ENCODE measurements at places on chromosomes 6 and 20.
A peak's percentile ranks its signal among the peaks of the same experiment; 100 is the strongest.

- DNase-seq: no peak
Observed at GRCh38 chr6:130958468-130958867, 104.6 kb downstream of the EPB41L2 start.

GRCh38 chr6:6901205-6901719, 206.5 kb upstream of the RREB1 start:
- no peak for DNase-seq

DNA sequence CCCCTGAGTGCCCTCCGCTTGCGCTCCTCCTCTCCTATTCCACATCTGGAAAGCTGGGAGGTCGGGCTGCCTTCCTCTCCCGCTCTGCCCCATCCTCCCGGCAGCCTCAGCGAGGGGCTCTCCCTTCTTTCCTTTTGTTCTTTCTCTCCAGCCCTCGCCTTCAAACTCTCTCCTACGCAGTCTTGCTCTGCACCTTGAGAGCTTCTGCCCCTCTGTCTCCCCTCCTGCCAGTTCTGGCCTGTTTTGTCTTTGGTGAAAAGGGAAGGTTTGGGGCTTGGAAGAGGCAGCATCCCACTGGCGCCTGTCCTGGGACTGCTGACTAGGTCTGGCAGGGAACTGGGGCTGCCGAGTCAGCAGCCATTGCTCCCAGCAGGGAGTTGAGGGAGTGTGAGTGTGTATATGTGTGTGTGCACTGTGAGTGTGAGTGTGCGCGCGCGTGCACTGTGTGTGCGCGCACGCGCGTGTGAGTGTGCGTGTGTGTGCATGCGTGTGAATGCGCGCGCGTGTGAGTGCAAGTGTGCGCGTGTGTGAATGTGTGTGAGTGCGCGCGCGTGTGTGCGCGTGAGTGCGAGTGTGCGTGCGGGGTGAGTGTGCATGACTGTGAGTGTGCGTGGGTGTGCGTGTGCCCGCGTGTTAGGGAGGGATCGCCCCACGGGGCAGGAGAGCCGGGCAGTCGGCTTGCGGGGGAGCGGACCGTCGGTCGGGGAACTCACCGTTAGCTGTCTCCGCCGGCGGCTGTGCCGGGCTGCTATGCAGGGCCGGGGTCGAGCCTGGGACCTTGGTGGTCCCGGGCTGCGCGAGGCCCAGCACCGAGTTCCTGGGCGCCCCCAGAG, 523 bp downstream of the CPXM1 start:
- no peak for DNase-seq

GRCh38 chr6:163427498-163428254, 13.2 kb downstream of the QKI start:
- DNase-seq: no peak

GRCh38 chr6:142279350-142280180, 22.2 kb upstream of the ADGRG6 start:
- no peak for DNase-seq

DNA sequence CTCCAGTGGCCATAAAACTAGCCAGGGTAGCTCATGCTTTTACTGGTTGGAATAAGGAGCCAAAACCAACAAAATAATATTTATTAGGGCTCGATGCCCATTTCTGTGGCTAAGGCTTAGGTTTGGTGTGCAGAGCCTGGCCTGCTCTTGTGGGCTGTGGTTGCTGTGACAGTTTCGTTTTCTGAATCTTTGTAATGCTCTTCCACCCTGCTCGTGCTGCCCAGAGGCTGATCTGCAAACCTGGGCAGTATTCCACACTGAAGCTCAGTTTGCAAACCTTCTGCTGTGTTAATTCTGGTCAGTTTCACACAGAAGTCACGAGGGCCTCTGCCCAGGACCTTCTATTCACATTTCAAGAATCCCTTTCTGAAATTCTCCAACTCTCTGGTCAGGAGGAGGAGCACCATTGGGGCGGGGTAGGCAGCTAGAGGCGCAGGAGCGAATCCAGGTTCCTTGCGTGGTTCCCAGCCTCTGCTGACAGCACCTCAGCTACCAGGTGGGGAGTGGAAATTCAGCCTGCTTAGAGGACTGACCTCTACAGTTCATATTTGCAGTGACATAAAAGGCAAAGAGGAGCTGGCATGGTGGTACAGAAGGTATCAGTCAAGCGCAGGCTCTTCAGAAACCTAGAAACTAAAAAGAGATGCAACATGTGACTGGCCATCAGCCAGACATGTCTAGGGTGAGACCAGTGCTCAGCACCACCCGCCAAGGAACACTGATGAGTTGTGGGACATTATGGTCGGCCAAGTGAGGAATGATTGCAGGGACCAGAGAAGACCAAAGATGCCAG, 14.3 kb upstream of the C20orf144 start:
- DNase-seq: no peak

DNA sequence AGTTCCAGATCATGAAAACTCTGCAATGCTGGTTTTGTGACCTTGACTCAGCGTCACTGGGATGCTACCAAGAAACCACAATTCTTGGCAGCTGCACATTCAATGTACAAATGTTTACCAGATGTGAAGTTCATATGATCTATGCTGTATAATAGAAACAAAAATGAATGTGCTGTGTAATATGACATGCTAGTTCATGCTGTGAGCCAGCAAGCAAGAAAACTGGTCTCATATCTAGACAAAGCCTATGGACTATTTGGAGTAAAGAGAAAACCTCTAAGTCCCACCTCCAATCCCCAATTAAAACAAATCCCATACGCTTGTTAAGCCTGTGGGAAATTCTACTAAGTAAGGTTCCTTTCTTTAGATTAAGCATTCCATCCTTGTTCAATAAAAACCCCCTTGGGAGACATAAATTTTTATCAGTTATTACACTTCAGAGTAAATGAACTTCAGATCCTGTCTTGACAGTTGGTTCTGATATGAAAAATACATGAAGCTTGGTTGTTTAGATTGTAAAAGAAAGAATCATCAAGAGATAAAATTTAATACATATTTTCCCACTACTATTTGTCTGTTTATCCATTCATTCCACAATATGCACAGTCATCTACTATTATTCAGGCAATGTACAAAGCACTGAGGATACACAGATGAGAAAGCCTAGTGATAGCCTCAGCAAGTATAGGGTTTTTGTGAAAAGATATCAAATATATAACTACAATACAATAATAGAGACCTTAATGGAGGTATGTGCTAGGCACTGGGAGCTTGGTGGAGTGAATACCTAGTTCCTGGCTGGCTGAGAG, 20.1 kb downstream of the COL21A1 start:
- DNase-seq: no peak

- DNase-seq: no peak
Observed at GRCh38 chr6:2969549-2969948, 1.8 kb downstream of the SERPINB6 start.

- no peak for DNase-seq
Observed at GRCh38 chr6:98838032-98838431, 3.7 kb downstream of the POU3F2 start.

DNA sequence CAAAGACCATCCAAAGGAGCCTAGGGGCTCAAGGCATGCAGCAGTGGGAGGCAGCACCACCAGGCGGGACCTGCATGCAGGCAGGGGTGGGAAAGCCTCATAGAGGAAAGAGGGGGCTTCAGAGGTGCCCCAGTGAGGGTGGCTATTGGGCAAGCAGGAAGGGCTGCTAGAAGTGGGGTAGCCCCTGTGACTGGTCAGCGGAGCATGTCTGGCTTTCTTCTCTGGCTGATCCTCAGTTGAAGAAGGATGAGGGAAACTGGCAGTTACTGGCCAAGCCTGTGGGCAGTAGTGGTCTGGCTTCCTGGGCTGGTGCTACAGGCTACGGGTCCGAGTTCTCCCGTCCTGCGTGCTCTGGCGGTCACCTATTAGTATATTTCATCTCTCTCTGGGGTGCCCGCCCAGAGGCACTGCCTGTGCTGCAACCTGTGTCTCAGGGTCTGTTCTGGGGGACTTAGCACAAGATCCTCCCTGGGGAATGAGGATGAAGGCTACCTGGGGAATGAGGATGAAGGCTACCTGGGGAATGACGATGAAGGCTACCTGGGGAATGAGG, 35.9 kb upstream of the CST7 start:
- DNase-seq: no peak

DNA sequence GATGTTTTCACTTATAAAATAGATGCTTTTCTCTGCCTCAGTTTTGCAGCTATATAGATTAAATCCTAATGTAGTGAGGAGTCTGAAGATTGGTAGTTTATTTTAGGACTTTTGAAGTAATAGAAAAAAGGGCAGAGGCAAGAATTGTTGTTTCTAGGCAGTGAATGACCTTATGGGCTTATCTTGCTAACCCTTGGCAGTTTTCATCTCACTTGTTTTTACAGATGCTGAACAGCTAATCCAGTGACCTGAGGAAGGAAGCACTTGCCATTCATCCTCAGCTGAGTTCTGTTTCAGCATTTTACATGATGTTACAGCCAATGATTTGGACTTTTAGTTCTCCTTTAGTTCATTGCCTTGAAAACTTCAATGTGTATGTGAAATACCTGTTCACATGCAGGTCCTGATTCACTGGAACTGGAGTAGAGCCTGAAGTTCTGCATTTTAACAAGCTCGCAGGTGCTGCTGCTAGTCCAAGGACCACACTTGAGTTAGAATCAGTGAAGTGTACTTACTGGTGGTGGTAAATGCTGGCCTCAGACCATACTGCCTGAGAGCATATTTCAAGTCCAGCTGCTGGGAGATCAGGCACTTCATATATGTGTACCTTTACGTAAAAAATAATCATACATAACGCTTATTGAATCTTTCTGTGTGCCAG, 86.9 kb downstream of the TULP4 start:
- no peak for DNase-seq

GRCh38 chr6:149717255-149717587, 680 bp downstream of the LATS1 start:
- DNase-seq: no peak

DNA sequence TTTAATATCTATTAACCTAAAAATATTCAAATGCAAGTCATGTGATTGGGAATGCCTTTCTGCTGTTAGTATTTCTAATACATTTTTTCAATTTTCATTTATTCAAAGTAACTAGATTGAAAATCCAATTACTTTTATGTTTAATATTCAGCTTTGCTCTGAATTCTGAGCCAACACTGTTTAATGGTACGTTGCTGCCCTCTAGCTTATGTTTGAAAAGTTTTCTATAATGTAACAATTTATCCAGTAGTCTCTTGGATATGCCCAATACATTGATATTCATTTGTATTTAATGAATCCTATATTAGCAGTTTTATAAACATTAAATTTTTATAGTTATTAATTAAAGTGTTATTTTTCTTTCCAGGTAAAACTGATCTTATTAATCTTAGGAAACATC, 47.4 kb downstream of the LGSN start:
- peak; percentile 9 for DNase-seq

GRCh38 chr6:63685446-63686379, 50.1 kb downstream of the PHF3 start:
- no peak for DNase-seq

DNA sequence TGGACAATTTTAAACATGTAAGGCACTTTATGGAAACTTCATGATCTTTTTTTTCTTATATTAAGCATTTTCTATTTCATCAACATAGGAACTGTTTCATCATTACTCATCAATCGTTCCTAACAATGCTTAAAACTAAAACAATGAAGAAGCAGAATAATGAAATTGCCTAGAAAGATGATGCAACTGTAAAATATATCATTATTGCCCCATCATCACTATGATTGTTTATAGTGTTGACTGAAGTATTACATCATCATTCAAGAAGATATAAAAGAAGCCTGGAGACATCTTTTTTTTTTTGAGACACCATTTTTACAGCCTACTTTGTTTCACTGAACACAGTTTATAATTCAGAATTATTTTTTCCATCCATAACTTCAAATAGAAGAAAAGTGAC, 147.2 kb downstream of the TRDN start:
- DNase-seq: no peak

GRCh38 chr20:48910347-48910781, 11.1 kb upstream of the ARFGEF2 start:
- no peak for DNase-seq

DNA sequence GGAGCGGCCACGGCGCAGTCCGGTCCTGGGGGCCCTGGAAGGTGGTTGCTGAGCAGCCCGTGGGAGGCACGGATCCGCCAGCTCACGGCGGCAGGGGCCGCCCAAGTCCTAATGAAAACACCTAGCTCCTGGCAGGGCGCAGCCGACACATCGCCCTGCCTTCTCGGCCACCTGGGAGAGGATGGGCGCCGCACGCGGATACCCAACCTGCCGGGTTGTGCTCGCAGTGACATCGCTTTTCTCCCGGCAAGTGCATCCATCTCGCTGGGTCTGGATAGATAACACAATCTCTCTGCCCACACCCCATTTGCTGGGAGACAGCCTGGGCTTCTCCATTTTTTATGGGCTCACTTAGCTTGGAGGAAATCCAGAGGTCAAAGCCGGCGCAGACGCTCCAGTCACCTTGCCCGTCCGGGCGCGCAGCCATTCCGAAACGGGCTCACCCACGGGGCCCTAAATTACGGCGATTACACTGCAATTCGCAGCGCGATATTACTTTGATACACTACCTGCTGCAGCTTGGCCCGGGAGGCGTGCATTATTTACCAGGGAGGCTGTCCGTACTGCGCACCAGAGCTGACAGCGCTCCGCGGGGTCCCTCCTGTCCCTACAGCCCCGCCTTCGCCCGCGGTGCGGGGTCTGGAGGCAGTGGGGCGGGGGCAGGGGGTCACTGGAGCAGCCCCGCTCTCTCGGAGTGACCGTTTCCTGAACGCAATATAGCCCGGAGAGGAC, 36.2 kb upstream of the CCDC167 start:
- DNase-seq: no peak

DNA sequence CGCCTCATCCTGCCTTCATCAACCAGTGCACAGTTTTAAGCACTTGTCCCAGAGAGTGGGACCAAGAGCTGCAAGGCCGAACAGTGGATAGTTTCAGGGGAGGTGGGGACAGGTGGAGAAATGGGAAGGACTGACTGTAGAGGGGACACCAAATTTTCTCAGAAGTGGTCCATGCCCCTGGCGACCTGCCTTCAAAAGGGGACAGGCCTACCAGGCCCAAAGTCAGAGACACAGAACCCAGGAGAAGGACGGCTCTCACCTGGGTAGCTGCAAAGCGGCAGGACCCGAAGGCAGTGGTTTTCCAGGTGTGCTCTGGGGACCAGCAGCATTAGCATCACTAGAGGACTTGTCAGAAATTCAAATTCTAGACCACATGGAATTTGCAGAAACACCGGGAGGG, 5.8 kb downstream of the TFEB start:
- no peak for DNase-seq

- no peak for DNase-seq
Observed at GRCh38 chr6:169452117-169452868, 198.6 kb upstream of the THBS2 start.

DNA sequence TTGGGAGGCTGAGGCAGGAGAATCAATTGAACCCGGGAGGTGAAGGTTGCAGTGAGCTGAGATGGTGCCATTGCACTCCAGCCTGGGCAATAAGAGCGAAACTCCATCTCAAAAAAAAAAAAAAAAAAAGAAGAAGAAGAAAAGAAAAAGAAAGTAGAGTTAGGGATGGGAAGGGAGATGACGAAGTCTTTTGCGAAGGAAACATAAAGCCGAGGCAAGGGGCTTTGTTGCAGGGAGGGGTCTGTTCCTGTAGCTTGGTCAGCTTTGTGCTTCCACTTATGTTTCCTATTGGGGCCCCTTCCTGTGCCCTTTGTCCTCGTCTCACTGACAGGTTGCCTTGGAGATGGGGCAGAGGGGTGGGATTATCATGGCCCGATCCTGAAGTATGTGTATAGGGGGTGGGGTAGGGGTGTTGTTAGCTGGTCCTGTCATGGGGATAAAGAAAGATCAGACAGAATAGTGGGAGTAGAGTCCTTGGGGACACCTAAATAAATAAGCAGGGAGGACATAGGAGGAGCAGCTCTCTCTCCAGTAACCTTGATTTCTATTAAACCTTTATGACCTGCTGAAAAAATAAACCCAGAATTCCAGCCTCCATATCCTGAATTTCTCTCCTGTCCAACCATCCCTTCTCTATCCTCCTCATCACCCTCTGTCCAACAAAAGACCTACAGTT, 1.1 kb upstream of the CLIC1 start:
- peak; percentile 7 for DNase-seq

GRCh38 chr20:54474866-54475265, 527 bp upstream of the DOK5 start:
- DNase-seq: no peak
